ENCODE measurements at places on chromosomes 4 and X. TPM values are rescaled to one million over a fixed set of nuclear protein-coding genes. Genes with fewer than 3 reads are reported as not detected.

The MAGEA9B gene
- total RNA-seq, result not detected

The CT45A10 gene
- total RNA-seq, result 0.72 TPM

The RASGEF1B gene
- total RNA-seq, result not detected

The NXF2 gene
- not detected for total RNA-seq

The ENPEP gene
- total RNA-seq, result not detected

The ABLIM2 gene
- total RNA-seq, result under 0.01 TPM

The SLC10A7 gene
- total RNA-seq, result 9.3 TPM

The CXorf58 gene
- not detected for total RNA-seq

The FGF13 gene
- total RNA-seq, result 0.10 TPM

The GAGE12F gene
- total RNA-seq, result not detected

The ARMCX4 gene
- 1.5 TPM for total RNA-seq

DNA sequence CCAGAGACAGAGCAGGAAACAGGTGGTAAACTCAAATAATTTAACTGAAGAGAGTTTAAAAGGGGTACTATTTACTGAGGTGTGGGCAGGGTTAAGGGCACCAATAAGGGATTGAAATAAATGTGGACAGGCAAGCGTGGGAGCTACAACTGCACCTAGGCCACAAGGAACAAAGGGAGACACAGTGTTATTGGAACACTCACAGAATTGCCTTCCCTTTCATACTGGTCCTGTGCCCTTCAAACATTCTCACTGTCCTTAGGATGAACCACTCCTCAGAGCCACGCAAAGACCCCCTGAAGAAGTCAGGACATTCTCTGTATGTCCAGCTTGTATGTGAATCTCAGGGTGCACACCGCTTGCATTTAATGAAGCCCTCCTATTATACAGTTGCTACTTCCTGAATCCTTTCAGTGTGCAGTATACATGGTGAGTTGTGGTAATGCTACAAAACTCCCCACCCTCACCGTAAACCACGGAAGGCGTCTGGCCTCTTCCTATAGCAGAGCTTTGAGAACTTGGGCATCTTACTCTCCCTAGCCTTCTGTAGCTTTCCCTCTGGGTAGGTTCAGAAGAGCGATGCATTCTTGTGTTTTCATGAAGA is 9.6 kb upstream of the MRPL1 start:
- DNase-seq, result no peak

DNA sequence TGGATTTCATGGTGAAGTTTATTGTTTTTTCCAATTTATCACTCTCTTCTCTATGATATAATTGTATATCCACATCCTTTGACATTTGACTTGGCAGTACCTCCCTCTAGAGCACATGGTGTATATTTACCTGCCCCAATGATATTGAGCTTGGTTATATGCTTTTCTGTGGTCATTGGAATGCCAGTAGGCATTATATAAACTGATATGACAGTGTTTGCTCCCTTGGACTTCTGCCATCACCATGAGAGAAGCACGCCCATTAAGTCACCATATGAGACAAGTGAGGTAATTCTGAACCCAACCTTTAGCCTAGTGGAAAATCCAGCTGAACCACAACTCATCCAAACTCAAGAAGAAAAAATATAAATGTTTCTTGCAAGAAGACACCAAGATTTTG is 2761.5 kb downstream of the ARAP2 start:
- DNase-seq, result no peak

GRCh38 chr4:166903408-166903807 is 330.9 kb downstream of the SPOCK3 start:
- DNase-seq, result no peak

DNA sequence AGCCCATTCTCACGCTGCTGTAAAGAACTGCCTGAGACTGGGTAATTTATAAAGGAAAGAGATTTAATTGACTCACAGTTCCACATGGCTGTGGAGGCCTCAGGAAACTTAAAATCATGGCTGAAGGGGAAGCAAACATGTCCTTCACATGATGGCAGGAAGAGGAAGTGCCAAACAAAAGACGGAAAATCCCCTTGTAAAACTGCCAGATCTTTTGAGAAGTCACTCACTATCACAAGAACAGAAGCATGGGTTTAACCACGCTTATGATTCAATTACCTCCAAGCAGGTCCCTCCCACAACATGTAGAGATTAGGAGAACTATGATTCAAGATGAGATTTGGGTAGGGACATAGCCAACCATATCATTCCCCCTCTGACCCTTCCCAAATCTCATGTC is 335.5 kb downstream of the IL15 start:
- DNase-seq, result no peak

DNA sequence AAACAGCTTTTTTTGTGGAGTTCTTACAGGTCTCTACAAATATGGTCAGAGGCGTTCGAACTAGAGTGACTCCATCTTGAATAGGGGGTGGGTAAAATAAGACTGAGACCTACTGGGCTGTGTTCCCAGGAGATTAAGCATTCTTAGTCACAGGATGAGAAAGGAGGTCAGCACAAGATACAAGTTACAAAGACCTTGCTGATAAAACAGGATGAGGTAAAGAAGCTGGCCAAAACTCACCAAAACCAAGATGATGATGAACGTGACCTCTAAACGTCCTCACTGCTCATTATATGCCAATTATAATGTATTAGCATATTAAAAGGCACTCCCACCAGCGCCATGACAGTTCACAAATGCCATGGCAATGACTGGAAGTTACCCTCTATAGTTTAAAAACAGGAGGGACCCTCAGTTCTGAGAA is 42.8 kb upstream of the SPP1 start:
- DNase-seq, result peak; percentile 39

DNA sequence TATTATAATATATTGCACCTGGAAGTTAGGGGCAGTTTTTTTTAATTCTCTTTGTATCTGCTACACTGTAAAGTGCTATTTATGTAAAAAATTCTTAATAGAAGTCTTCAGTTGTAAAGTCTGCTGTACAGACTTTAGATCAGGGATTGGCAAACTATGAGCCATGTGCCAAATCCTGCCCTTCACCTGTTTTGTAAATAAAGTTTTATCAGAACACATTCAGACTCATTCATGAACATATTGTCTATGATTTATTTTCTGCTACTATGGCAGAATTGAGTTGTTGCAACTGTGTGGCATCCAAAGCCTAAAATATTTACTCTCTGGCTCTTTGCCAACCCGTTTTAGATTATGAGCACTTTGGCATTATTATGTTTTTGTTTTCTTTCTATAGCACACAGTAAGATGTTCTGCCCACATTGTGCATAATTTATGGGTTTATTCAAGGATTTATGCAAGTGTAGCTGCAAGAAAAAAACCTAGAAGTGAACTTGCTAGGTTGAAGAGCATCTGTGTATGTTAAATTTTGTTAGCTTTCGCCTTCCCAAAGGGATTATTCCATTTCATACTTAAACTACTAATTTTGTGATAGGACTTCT is 56.9 kb downstream of the CLCN3 start:
- no peak for DNase-seq

- DNase-seq, result no peak
These were observed 226.3 kb downstream of the RCHY1 start for GRCh38 chr4:75287738-75288517.

DNA sequence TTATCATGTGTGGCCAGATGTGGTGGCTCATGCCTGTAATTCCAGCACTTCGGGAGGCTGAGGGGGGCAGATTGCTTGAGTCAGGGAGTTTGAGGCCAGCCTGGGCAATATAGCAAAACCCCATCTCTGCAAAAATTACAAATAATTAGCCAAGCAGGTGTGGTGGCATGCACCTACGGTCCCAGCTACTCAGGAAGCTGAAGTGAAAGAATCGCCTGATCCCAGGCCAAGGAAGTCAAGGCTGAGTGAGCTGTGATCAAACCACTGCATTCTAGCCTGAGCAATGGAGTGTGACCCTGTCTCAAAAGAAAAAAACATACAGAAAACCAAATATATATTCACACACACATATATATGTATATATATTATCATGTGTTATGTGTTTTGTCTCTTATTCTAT is 15.0 kb downstream of the APELA start:
- no peak for DNase-seq

DNA sequence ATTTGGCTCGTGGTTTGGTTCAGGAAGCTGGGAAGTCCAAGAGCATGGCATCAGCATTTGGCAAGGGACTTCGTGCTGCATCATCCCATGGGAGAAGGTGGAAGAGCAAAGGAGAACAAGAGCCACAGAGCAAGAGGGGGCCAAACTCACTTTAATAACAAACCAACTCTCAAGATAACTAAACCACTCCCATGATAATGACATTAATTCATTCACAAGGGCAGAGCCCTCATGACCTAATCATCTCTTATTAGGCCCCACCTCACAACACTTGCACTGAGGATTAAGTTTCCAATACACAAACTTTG is 113.4 kb upstream of the ATXN3L start:
- peak; percentile 56 for DNase-seq

DNA sequence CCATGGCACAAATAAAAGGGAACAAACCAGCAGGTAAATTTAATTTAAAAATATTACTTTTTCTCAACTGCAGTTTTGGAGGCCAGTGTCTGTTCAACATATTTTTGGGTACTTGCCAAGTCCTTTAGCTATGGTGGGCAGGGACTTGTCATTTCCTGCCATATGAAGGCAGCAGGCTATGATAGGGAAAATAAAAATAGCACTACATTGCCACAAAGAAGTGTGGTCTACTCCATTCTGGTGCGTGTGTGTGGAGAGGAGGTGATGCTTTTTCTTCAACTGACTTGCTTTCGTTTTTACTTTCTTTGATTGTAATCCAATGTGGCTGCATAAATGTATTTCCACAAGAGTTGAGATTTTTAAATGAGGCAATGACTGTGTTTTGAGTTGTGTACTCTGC is 17.2 kb downstream of the GPR174 start:
- DNase-seq, result no peak

- DNase-seq, result peak; percentile 97
These were observed 60.2 kb upstream of the CBR4 start for GRCh38 chr4:169070071-169070894.

DNA sequence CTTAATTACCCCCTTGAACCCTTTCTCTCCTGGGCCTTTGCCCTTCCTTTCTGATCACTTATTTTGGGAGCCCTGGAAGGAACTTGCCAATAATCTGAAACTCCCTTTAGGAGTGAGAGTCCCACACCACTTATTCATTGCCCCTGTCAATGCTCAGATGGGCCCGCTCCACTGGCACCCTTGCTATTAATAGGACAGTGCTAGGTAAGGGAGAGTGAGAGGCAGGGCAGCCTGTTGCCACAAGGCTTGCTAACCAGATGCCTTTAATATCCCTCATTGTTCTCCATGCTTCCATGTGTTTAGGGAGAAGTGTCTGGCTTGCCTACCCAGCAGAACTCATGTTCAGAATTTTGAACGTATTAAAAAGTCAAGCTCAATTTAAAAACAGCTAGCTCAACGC is 1.7 kb upstream of the NHS start:
- no peak for DNase-seq

GRCh38 chr4:40731792-40732245 is 17.9 kb upstream of the NSUN7 start:
- no peak for DNase-seq

DNA sequence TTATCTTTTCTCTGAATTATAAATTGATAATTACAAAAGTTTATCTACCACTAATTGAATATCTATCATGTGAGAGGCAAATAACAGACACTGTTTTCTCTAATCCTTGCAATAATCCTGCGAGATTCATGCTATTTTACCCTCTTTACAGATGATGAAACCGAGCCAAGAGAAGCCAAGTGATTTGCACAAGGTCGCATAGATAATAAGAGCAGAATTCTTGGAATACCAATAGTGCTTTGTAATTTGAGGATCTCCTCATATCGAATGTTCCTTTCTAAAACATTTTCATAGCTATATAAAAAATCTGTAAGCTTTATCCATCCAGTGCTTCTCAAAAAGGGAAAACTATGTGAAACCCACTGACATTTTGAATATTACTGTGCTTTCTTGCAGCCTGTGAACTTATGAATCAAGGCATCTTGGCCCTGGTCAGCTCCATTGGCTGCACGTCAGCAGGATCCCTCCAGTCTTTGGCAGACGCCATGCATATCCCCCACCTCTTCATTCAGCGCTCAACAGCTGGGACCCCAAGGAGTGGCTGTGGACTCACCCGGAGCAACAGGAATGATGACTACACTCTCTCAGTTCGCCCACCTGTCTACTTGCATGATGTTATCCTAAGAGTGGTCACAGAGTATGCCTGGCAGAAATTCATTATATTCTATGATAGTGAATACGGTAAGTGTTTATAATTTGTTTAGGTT is 743.8 kb upstream of the ATOH1 start:
- no peak for DNase-seq

- DNase-seq, result no peak
These were observed 68.7 kb upstream of the GPM6B start for GRCh38 chrX:13885591-13885990.

DNA sequence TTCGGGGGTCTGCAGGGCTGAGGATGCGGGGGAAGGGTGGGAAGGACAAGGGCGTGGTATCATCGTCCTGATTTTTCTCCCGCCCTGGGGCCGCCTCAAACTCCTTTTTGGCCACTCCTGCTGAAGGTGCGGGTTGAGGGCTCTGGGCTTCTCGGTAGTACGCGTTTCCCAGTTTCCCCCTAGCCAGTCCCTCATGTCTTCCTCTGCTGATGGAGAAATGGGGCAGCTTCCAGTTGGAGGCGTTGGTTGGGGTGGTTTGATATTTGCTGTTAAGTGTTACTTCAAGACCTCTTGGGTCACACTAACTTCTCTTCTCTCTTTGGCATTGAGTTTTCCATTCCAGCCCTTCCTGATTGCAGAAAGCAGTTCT is 482 bp downstream of the GSTCD start:
- peak; percentile 12 for DNase-seq

DNA sequence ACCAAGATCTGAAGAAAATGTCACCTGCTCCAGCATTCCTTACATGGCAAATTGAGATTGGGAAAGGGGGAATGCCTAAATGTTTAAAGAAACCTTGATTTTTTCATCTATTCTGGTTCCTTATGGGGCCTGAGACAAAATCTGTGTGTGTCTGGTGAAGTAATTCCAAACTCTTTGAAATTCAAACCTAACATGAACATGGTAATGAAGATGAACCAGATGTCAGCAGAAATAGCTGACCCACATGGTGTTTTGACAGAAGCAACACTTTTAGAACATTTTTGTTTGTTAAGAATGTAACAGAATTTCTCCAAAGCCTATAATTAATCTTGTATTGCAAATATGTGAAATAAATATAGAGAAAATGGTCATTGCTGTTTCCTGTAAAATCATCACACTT is 133.0 kb downstream of the PARM1 start:
- no peak for DNase-seq

DNA sequence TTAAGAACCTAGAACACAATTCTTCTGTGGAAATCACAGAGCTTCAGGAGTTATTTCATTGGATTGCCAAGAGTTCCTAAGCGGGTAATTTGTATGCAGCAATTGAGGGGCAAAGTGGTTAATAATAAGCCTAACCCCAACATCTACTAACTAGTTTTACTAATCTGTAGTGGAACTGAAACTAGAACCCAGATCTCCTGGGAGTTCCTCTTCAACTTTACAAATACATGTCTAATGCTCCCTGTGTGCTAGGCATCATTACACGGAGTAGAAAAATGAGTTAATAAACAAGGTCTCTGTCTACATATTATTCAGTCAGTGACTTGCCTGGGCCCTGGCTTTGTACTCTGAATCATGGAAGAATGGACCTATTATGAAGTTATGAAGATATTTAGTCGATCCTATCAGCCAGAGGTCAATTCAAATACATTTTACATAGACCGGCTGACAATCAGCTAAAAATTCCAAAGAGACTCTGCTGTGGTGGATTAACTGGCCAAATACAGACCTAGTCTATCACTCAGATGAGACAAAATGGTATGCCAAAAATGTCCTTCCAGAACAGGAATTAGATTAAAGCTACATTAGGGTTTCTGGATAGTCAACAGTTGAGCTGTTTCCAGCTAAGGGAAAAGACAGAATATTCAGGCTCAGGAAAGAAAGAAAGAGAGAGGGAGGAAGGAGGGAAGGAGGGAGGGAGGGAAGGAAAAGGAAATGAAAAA is 326.0 kb downstream of the FBXW7 start:
- no peak for DNase-seq

GRCh38 chrX:66833426-66833825 is 194.5 kb upstream of the EDA2R start:
- DNase-seq, result no peak
